ENCODE measurements at places on chromosomes 1 and 21.

DNA sequence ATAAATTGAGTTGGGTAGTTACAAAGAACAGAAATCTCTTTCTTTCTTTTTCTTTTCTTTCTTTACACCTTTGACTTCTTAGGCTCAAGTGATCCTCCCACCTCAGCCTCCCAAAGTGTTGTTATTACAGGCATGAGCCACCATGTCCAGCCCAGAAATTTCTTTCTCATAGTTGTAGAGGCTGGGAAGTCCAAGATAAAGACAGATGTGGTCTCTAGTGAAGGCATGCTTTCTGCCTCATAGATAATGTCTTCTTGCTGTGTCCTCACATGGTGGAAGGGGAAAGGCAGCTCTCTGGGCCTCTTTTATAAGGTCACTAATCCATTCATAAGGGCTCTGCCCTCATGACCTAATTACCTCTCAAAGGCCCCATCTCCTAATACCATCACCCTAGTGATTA, 64.0 kb upstream of the DNAJC6 start:
- DNase-seq = no peak

DNA sequence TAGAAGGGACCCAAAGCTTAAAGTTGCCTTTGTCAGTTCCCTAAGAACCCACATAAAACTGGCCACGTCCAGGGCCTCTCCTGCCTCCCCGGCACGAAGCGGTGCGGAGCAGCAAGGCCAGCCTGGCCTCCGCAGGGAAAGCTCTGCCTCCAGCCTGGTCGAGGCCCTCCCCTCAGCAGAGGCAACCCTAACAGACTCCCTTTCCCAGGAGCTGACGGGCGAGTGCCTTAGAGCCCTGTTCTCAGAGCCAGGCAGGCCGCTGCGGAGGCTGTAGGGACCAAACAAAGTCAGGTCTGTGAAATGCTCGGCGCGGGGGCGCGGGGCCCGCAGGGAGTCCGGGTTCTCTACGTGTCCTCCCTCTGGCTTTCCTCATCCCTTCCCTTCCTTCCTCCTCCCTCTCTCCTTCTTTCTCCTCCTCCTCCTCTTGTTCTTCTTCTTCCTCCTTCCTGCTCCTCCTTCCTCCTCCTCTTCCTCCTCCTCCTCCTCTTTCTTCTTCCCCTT, 40.7 kb downstream of the RIPK4 start:
- no peak for DNase-seq

DNA sequence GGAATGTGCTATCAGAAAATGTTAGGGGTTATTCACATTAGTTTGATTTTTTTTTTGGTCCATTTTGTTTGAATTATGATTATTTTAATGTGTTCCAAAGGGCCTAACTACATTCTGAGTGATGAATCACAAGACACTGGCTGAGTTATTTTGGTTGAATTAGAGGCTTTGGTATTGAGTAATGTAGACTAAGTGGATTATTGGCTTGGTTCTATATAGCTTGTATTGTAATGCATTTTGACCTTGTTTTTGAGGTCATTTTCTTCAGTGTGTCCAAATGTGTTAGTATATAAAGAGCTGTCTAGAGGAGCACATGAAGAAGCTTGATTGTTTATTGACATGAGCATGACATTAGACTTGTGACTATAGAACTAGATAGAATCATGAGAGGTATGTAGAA, 3.4 kb downstream of the ZNF326 start:
- no peak for DNase-seq

DNA sequence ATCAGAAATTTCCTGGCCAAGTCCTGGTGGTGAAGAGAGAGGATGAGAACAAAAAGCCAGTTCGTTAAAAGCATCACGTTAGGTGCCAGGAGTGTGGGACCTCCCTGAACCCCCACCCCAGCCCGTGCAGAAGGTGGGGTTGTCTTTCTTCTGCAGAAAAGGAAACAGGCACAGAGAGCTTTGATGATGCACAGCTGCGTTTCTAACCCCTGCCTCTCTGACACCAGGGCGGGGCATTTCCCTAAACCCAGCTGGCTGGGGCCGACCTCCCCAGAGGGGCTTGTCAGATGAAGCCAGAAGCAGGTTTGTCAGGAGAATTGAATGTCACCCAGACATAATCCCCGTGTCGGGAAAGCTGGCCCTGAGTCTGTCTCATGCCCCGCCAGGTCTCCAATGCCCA, 189.3 kb upstream of the EDN2 start:
- no peak for DNase-seq
